ENCODE measurements at places on chromosomes 2 and 18. TPM values are rescaled to one million over a fixed set of nuclear protein-coding genes. Genes with fewer than 3 reads are reported as not detected.

DNA sequence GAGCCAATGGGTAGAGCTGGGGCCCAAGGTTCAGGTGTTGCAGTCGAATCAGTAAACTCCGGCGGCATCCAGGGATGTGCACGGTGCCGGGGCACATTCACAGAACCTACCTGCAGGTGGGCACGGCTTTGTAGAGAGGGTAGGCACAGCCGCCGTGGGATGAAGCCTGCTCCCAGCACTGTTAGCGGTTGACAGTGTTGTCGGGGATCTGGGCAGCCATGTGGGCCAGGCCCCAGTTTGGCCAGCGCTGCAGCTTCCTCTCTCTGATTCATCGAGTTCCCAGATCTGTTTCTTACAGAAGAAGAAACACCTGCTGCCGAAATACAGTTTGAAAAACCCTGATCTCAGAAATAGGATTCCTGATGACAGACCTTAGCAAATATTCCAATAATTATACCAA, 274.8 kb downstream of the AGAP1 start:
- DNase-seq, result peak; percentile 26

DNA sequence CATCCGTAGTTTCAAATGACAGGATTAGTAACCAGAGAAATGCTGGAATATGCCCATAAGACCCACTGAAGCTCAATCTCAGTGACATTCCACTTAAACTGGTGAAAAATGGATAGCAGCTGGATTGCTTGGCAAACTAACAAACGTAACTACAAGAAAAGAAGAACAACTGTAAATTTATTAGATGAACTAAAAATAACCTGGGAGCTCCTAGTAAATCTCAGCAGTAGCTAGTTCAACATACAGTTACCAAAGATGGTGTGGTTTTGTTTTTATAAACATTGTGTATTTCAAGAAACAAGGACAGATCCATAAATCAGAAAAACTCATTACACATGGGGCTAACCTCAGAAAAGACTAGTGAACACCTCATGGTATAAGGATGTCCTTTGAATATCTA, 531.9 kb downstream of the XIRP2 start:
- peak; percentile 67 for DNase-seq

GRCh38 chr18:48548011-48548771, 9.4 kb downstream of the CTIF start:
- DNase-seq, result peak; percentile 89

The COL5A2 gene
- 253 TPM for total RNA-seq

The CFAP65 gene
- total RNA-seq, result not detected

GRCh38 chr2:103743195-103743594, 981.4 kb downstream of the TMEM182 start:
- no peak for DNase-seq

DNA sequence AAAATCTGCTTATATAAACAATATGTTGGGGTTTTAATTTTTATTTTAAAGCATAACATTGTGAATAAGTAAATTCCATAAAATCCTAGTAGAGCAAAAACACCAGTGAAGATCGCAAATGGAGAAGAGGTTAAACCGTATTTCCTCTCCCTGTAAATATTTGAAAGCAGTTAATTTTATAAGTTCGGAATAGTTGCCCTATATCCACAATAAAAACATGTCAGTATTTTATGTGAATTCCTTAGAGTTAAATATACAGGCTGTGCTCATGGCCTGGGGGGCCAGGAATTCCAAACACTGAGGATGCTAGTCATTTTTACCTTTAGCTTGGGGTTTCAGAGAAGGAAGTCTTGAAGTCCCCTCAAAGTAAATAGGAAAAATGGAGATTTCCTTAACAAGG, 135.0 kb downstream of the FIGN start:
- DNase-seq, result no peak

The FOXI3 gene
- total RNA-seq, result not detected

DNA sequence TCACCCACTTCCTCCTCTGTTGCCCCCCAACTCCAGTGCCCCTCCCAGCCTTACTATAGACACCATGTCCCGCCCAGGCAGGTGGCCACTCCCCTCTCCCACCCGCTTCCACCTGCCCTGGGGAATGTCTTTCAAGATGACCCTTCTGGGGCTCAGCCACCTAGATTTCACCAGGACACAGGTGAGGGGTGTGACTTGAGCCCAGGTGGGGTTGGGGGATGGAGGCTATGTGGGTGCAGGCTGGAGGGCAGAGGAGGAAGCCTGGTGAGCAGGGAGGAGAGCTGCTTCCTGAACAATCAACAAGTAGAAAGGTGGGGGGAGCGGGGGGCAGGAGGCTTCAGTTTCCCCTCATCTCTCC, 8.7 kb downstream of the ADRA2B start:
- DNase-seq, result no peak

- DNase-seq, result no peak
Measured at GRCh38 chr2:65834062-65834461, 401.7 kb upstream of the SPRED2 start.

- no peak for DNase-seq
Measured at GRCh38 chr2:173955004-173955403, 10.2 kb downstream of the SP3 start.

GRCh38 chr2:174025271-174026121, 60.3 kb upstream of the SP3 start:
- peak; percentile 72 for DNase-seq

DNA sequence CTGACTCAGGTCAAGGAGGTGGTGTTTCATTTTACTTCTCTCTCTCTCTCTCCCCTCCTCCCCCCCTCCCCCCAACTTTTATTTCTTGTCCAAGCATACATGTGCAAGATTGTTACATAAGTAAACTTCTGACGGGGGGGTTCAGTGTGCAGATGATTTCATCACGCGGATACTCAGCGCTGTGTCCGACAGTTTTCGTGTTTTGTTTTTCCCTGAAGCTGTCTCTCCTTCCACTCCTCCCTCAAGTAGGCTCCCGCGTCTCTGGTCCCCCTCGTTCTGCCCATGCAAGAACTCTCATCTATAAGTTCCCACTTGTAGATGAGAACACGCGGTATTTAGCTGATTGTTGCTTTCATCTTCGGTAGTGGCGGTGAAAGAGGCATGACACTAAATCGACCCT, 111.0 kb upstream of the ANKRD30BL start:
- no peak for DNase-seq

DNA sequence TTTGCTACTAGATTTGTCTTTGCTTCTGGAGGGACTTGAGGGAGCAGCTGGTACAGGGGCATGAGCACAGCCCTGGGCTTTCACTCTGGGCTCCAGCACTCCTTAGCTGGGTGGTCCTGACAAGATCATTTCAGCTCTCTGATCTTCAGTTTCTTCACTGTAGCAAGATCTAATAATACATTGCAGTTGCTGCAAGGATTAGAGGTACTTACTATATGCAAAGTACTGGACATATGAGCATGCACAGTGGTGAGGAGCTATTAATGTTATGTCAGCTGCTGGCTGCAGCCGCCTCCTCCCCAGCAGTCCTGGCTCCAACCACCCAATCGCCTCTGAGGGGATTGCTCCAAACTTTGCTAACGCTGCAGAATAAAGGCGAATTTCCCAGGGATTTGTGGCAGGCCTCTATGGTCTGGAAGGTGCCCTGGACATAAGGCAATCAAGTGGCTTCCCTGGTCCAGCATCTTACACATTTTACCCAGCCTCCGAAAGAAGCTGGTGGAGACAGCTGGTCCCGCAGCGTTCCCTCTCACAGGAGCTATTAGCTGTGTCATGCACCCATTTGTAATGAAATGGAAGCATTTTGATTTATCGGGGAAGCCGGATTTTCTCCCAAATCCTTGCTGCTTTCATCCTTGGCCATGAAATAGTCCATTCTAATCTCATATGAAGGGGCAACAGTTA, 96.7 kb downstream of the RHOB start:
- DNase-seq, result no peak

DNA sequence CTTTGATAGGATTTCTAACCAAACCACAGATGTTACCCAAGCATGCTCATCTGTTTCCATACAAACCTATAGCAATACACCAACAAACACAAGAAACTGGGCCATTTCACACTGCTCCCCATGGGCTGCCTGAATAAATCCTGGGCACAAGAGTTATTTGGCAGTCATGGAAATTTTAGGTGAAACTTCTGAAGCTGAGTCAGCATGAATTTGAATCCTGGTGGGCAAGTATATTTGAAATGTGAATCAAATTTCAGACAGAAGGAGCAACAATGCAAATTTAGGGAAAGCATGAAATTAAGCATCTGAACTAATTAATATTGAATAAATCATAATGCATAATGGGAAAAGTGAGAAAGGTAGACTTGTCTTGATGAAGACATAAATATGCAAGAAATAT, 15.9 kb upstream of the TRIM43 start:
- DNase-seq, result no peak

- DNase-seq, result no peak
Measured at GRCh38 chr2:193349642-193350041, 1154.9 kb upstream of the TMEFF2 start.

- peak; percentile 49 for DNase-seq
Measured at GRCh38 chr18:59898609-59899297, 1.0 kb upstream of the PMAIP1 start.

The MGAT4A gene
- 0.26 TPM for total RNA-seq

The CASP10 gene
- total RNA-seq, result 8.1 TPM

The FECH gene
- total RNA-seq, result 17.7 TPM

GRCh38 chr18:50819728-50820378, at the start of gene MRO:
Gene MRO, minus strand, starts transcription at chr18:50820016. Its CDS starts 10,616 bp downstream, at chr18:50809400.
- DNase-seq, result peak; percentile 58

- no peak for DNase-seq
Measured at GRCh38 chr2:77831898-77832297, 309.7 kb upstream of the LRRTM4 start.

DNA sequence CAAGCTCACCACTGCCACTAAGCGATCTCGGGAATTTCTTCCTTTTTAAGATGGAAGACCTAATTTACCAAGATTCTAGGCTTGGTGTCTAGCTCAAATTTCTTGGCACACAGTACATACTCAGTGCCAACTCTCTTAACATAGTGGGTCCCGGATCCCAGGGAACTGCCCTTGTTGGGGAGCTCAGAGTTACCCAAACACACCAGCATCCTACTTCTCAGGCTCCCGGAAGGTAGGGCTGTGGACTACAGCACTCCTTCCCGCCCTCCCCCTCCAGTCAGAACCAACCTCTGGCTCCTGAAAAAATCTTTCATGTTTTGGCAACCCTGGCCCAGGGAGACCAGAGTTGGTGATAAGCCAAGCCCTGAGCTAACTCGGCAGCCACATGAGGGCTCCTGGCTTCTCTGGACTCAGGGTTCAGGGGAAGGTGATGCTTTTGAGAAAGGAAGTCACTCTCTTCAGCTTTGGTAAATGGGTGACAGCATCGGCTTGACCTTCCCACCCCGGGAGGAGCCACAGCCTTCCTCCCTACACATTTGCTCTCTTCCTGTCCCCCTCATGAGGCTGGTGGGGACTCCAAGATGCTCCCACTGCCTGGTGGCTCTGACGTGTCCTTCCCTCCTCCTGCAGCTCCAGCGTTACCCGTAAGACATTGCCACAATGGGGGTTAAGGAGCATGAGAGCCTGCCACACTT, 8.8 kb downstream of the ODC1 start:
- DNase-seq, result peak; percentile 36

DNA sequence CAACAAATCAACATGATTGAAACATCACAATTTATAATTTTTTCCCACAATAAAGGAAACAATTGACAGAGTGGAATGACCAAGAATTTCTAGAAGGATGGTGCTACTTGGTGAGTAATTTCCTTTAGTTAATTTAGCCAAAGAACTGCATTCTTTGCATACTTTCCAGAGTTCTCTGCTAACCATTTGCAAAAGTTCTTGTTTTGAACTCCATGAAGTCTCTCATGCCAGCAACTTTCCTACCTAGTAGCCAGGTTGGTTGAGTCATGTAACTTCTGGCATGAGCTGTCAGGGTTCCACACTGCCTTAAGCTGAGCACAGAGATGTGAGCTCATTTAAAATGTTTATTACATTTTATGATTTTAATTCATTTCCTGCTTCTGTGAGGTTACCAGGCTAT, 539.6 kb downstream of the PID1 start:
- peak; percentile 34 for DNase-seq

GRCh38 chr2:215900843-215901242, 112.5 kb downstream of the MREG start:
- no peak for DNase-seq

DNA sequence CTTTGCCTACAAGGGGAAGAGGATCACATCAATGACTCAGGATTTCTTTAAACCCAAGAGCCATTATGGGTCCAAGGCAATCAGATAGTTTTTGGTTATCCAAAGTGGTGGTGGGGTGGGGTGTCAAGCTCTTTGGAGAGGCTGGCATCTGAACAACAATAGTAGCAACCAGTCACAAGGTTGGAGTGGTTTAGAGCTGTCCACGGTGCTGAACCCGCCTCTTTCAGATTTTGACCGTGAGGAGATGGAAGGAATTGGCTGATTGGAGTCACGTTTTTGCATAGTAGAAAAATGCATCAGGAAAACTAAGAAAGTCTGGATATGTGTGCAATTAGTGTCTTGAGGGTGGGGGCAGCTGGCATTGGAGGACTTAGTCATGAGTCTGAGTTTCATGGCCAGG, 159.9 kb downstream of the LOXHD1 start:
- peak; percentile 6 for DNase-seq

The MPP4 gene
- 0.26 TPM for total RNA-seq

DNA sequence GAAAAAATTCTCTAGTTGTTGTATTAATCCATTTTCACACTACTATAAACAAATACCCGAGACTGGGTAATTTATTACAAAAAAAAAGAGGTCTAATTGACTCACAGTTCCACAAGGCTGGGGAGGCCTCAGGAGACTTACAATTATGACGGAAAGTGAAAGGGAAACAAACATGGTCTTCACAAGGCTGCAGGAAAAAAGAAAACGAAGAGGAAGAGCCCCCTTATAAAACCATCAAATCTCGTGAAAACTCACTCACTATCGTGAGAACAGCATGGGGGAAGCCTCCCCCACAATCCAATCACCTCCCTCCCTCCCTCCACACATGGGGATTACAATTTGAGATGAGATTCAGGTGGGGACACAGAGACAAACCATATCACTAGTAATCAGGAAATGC, 61.7 kb upstream of the SPTBN1 start:
- no peak for DNase-seq

DNA sequence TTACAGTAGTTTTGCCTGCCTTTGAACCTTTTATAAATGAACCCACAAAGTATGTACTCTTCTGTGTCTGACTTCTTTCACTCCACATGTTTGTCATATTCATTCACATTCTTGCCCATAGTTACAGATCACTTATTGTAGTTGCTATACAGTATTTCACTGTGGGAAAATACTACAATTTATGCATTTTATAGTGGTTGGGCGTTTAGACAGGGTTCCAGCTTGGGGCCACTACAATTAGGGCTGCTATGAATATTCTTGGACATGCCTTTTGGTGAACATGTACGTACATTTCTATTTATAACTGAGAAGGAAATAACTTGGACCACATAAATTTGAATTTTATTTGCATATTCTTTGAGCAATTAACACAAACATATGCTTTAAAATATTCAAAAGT, 15.4 kb upstream of the PMAIP1 start:
- DNase-seq, result no peak

The ZNF892 gene
- 7.3 TPM for total RNA-seq

GRCh38 chr18:65983750-65984149, 232.9 kb downstream of the CDH7 start:
- DNase-seq, result no peak

Measured in fibroblast of lung (primary cell).